Mesenchymal stem cell (in vitro differentiated cells and primary cell): ENCODE measurements at places on chromosomes 5 and 9.

DNA sequence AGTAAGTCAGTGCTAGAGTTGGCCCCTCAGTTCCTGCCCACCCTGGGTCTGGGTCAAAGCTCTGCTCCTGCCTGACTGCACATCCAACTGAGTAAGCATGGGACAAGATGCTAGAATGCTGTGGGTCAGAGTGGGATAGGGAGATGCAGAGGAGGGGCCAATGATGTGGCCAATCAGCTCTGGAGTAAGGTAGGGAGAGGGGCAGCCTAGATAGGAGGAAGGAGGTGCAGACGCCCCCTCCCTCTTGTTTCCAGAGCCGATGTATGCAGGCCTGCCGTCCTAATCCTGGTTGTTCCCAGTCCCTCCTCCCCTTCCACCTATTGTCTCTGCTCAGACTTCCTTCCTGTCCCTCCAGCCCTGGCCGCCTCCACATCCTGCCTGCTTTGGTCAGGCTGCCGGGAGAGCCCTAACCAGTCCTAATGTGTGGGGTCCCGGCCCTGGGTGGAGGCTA, 1.3 kb downstream of the ARAP3 start:
- DNase-seq = peak; percentile 36

GRCh38 chr5:96140084-96140483, 178.4 kb upstream of the ELL2 start:
- no peak for DNase-seq

DNA sequence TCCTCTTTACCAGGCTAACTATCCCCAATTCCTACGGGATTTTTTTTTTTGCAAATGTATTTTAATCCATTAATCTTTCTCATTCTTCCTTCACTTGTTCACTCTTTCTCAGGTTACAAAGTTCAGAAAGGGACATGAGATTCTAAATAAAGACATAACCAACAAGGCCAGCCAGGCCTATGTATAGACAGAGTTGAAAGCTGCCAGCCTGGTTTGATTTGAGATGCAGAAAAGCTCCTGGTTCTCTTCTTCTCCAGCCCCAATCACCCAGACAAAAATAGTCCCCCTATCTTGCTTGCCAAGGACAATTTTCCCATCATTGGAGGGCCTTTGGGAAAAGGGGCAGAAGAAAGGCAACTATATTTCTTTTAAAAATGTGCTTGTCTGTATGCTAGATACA, 398.8 kb downstream of the NFIB start:
- DNase-seq = no peak

DNA sequence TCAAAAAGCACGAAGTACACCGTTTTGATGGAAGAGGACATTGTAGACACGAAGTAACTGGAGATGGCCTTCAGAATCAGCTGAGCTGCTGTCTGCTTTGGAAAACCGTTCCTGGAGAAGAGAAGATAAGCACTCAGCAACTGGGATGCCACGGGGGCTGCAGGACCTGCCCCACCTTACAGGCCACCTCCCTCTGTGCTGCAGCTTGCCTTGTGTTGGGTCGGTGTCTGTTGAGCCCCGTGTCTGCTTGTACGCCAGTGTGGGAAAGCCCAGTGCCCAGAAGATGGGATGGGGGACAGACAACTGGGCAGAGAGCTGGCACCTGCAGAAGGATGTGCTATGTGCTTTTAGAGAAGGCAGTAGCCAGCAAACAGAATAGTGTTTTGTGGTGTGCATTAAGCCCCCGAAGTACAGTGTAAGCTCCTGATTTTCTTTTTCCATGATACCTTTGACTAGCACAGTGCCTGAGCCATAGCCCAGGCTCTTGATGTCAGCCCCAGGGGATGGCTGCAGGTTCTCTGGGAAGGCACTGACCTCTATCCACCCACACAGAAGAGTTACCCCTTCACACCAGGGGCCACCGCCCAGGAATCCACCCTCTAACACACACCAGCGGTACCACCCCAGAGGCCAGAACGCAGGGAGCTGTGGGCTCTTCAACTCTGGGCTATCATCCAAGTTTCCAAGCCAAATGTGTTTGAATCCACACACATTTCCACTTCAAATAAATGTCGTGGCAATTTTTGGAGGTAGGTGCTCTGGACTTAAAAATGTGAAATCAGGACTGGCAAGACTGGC, 63.8 kb downstream of the MACROH2A1 start:
- DNase-seq = no peak

- DNase-seq = no peak
Observed at GRCh38 chr9:92807031-92807756, 42.6 kb upstream of the BICD2 start.

GRCh38 chr9:123872710-123873109, 57.2 kb downstream of the DENND1A start:
- no peak for DNase-seq

- DNase-seq = peak; percentile 52
Observed at GRCh38 chr9:115063058-115063845, 54.7 kb downstream of the TNC start.

DNA sequence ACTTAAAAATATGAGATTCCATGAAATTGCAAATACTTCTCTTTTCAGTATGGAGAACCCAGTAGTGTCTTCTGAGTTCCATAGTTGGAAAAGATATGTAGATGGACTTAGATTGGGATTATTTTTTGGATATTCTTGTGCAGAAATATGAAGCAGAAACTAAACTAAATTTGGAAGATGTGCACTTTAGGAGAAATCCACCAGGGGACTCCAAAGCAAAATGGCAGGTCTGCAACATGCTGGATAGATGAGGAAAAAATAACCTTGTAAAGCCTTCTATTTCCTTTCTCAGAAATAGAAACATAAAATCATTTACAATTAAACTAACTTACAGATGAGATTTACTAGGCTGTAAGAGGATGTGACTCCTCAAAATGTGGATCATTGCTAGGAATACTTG, 49.2 kb upstream of the MINAR2 start:
- no peak for DNase-seq
